Activated gamma-delta T cell treated with anti-CD3 and anti-CD28 coated beads, Interleukin-2, amount 50 U/mL, for 16 hours (primary cell): ENCODE measurements at places on chromosomes 16 and 17.

GRCh38 chr16:56279132-56279531 is 87.8 kb downstream of the GNAO1 start:
- DNase-seq = peak; percentile 41

DNA sequence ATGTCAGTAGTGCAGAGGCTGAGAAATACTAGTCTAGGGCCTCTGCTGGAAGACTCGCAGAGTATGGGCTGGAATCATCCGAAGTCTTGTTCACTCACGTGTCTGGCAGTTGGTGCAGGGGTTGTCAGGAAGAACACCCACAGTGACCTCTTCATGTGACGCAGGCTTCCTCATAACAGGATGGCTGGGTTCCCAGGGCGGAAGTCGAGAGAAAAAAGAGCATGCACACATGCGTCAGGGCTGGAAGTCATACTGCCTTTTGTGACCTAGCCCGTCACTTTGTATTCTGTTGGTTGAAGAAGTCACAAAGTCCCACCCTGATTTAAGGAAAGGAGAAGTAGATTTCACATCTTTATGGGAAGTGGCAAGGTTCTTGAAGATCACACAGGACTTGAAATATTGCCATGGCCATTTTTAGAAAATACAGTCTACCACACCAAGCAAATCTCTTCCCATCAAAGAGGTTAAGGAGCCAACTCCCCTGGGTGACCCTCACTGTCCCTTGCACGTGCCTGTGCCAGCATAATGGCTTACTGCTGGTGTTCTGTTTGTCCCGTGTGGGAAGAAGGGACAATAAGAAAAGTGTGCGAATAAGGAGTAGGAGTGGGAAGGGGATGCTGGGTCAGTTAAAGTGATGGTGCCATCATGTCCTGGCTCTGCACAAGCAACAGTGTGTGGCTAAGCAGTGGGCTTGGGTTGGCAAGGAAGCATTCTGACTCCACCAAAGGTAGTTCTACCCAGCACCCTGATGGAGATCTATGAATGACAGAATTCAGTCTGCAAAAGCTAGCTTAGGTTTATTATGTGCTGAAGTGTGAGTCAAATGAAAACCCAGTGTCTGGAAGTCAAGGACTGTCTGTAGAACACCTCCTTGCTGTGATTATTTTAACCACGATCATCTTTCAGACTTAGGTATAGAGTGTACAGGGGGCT is 28.1 kb downstream of the HEATR3 start:
- no peak for DNase-seq

GRCh38 chr17:82400206-82400605 is 17.9 kb upstream of the HEXD start:
- DNase-seq = no peak

- DNase-seq = no peak
Measured at GRCh38 chr17:27049104-27049784, 244.7 kb upstream of the WSB1 start.

- DNase-seq = no peak
Measured at GRCh38 chr17:50359005-50359699, 13.2 kb downstream of the XYLT2 start.

- DNase-seq = no peak
Measured at GRCh38 chr17:21539146-21539545, 153.2 kb upstream of the KCNJ18 start.

GRCh38 chr17:9228408-9229159 is 207.3 kb downstream of the NTN1 start:
- no peak for DNase-seq

DNA sequence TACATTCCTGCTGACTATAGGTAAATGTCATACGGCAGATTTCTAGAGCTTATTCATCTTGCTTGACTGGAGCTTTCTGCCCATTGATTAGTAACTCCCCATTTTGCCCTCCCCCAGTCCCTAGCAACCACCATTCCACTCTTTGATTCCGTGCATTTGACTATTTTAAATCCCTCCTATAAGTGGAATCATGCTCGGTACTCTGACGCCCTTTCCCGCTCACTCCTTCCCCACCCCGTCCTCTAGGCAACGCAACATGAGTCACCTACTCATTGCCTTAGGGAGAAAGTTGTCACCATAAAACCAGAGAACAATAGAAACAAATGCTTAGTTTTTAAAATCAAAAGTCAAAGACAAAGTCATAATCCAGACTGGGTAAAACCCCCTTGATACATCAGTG is 45.5 kb upstream of the RBBP6 start:
- DNase-seq = no peak

- no peak for DNase-seq
Measured at GRCh38 chr16:82911925-82912324, 285.2 kb downstream of the CDH13 start.

GRCh38 chr17:74853669-74854068 is 6.0 kb downstream of the GRIN2C start:
- no peak for DNase-seq

- no peak for DNase-seq
Measured at GRCh38 chr16:25893332-25893731, 201.6 kb downstream of the HS3ST4 start.

GRCh38 chr17:2061441-2061958 is 6.6 kb downstream of the HIC1 start:
- no peak for DNase-seq

DNA sequence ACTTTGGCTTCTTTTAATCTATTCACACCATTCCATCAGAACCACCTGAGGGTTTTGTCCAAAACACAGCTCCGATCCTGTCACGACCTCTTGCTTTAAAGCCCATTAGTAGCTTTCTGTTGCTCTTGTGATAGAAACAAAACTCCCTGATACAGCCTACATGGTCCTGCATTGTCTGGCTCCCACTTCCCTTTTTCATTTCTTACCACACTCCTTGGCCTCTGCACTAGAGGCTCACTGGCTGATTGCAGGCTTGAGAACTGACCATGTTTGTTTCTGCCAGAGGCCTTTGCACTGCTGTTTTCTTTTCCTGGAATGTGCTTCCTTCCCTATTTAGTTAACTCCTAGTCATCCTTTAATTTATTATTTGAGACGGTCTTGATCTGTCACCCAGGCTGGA is 23.7 kb downstream of the IST1 start:
- DNase-seq = no peak

GRCh38 chr16:49592546-49593423 is 219.2 kb downstream of the C16orf78 start:
- DNase-seq = peak; percentile 9

DNA sequence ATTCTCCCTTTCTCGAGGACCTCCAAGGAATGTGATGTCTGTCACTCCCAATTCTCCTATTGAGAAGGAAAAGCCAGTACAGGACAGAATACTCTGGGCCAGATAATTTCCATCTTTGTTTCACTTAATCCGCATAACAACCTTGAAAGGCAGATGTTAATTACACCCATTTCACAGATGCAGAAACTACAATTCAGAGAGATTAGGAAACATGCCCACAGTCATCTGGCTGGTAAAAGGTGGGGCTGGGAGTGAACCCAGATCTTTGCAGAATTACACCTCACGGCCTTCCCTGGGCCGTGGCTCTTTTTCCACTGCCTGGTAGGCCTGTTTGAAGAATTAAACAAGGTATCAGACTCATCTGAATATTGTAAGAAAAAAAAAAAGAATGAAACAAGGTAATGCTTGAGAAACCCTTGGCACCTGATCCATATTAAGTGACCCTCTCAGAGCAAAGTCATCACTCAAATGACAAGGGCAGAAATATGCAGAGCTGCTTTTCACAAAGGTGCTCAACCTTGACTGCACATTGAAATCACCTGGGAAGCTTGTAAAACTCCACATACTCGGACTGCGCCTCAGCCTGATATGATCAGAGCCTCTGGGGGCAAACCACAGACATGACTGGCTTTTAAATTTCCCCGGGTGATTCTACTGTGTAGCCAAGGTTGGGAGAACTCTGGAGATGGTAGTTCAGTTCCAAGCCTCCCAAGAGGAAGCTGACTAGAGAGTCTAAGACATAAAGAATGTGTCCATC is 16.6 kb upstream of the G6PC1 start:
- DNase-seq = no peak

DNA sequence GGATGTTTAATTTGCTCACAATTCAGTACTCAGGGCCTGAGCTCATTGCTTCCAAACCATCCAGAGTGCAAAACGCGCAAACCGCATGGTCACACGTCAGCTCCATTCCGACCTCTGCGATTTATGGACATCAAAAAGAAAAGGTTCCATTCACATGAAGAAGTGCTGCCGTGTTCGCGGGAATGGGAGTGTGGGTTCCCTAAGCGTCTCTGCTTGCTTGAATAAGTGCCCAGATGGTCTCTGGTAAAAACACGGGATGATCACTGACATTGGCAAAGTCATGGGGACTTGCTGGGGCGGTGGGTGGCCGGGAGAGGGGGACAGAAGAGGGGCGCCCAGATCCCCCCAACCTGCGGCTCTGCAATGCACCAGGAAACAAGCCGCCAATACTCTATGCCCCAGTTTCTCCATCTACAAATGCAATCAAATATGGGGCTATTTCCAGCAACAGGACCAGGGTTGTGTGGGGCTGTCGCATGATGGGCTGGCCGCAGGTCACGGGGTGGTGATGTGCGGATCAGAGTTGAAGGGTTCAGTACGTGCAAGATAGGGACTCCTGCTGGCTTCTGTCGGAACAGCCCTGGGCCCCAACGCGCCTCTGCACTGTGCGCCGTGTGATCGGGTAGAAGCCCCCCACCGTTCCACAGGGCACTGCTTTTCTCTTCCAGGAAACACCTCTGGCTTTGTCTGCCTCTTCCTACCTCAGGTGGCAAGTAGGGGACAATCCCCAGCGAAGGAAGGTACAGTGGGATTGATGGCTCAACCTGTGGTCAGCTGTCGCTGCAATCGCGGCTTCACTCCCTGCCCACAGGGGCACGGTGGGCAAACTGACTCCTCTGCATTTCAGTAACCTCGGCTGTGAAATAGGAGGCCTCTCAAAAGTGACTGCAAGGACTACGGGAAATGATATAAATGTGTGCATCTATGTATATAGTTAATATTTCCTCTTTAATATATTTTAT is 11.2 kb downstream of the FOXF1 start:
- DNase-seq = no peak

DNA sequence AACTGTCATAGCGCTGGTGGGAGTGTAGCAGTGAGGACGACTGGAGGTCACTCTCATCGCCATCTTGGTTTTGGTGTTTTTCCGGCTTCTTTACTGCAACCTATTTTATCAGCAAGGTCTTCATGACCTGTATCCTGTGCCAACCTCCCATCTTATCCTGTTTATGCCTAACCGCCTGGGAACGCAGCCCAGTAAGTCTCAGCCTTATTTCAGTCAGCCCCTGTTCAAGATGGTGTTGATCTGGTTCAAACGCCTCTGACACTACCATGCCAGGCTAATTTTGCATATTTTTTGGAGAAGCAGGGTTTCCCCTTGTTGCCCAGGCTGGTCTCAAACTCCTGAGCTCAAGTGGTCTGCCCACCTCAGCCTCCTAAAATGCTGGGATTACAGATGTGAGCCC is 179.8 kb upstream of the HSBP1 start:
- no peak for DNase-seq

GRCh38 chr16:80899809-80900592 is 95.6 kb upstream of the CDYL2 start:
- no peak for DNase-seq

DNA sequence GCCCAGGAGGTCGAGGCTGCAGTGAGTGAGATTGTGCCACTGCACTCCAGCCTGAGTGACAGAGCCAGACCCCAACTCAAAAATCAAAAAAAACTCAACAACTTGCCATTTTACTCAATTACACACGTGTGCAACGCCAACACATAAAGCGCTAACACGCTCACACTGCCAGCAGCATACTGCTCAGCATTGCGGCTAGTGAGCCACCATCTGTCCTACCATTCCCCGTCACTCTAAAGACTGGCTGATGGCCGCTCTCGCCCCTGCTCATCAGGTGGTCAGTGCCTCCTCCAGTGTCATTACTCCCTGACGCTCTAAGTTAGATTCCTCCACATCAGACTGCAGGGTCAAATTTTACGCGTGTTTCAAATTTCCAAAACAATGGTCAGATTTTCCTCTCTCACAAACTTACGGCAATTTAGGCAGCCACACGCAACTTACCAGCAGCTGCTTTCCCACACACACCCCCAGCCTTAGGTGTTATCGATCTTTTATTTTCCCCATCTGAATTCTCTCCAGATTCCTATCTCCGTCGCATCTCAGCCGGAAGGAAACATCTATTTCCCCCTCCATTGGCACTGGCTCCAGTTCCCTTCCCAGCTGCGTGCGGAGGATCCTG is 240.8 kb downstream of the C16orf95 start:
- DNase-seq = no peak

GRCh38 chr16:26838931-26839330 is 227.8 kb upstream of the C16orf82 start:
- DNase-seq = no peak

DNA sequence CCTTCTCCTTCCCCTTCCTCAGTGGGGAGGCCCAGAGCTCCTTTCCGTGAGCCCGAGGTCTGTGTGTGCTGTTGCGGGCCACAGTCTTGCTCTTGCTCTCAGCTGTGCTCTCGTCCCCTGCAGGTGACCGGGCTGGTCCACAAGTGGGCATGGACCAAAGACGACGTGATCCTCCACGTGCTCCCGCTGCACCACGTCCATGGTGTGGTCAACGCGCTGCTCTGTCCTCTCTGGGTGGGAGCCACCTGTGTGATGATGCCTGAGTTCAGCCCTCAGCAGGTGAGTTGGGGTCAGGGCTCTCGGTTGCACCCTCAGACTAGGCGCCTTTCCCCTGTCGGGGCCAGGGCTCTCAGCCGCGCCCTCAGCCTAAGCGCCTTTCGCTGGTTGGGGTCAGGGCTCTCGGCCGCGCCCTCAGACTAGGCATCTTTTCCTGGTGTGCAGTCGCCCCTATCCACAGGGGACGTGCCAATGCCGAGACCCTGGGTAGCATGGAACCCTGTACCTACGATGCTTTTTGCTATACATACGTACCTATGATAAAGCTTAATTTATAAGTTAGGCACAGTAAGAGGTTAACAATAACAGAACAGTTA is 8.9 kb downstream of the ACSF3 start:
- no peak for DNase-seq

- no peak for DNase-seq
Measured at GRCh38 chr17:48002916-48003416, 32.1 kb downstream of the CDK5RAP3 start.

DNA sequence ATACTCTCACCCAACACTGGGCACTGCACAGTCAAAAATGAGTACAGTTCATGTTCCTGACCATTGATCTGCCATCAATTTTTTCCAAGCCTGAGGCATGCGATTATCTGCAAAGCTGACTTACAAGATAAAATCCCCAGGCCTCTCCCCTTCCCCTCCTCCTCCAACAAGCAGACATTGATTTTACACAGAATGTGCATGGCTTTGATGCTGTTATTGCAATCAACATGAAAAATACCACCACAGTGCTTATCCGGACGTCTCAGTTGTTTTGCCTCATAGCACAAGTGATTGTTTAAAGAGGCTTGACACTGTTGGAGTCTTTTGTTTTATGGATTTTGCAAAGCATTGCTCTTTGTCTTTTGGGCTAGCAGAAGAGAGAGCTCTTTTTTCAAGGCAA is 163.8 kb downstream of the TOX3 start:
- no peak for DNase-seq
